Left ventricle myocardium superior (tissue), 1 donor: ENCODE measurements at places on chromosomes 2 and 18.

DNA sequence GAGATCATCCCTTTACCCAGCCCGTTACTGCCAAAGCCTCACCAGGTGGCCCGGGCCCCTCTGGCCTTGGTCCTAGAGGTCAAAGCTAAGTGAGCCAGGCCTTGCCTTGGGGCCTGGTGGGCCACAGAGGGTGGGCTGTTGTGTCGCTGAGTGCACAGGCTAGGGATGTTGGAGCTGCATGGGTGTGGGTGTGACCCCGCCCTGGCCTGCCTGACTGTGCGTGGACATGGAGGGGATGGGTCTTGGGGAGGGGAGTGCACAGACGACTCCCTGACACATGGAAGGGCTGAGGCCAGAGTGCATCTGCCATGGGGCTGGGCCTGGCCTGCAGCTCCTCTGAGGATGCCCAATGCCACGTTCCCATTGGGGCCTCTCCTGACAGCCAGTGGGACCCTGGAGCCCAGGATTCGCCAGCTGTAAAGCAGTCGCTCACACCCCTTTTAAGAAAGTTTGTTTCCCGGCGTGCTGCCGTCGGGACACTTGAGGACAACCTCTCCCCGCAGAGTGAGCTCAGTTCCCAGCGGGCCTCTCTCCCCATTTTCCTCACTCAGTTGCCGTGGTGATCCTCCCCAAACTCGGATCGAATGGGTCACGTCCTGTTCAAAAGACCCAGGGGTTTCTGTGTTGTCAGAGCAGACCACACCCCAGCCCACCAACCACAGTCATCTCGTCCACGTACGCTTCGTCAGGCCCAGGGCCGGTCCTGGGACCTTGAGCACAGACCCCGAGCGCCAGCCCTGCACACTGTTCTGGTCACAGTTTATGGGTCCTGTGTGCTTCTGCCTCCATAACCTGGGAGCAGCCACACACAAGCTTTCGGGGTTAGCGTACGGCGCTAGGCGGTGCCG lies 93.5 kb downstream of the NFATC1 start:
- DNase-seq = peak; percentile 18

GRCh38 chr2:106030287-106031268 lies 163.5 kb downstream of the UXS1 start:
- DNase-seq = peak; percentile 59

DNA sequence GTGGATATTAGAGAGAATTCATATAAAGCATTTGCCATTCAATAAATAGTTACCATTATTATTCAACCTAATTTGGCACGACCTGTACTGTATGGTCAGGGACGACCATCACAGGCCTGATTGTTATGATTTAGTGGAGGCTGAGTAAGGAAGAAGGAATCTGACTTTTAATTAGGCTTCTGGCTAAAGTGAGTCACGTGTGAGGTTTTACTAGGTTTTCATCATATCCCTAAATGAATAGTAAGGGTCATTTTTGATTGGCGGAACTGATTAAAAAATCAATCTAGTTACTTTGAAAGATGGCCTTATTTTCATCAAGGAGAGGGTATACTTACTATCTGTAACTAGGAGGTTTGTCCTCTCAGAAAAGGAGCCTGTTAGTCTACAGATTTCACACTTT lies 143.4 kb downstream of the ADCYAP1 start:
- no peak for DNase-seq

DNA sequence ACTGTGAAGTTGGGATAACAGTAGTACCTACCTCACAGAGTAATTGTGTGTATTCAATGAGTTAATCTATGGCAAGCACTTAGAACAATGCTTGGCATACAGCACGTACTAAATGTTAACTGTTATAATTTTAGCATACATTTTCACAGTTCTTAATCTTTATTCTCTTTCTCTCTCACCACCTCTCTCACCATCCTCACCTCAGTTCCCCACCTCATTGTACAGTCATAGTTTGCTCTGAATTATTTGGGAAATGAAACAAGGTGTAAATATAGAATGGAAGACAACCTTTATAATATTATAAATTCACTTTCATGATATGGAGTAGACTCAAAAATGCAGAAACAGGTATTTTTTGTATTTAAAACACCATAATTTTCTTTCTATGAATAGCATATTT lies 40.0 kb upstream of the DNAH7 start:
- DNase-seq = no peak

- DNase-seq = peak; percentile 74
These were observed 205 bp downstream of the TET3 start for GRCh38 chr2:73984922-73985307.

- no peak for DNase-seq
These were observed 76.4 kb downstream of the BOD1L2 start for GRCh38 chr18:57223144-57223870.
